ENCODE measurements at places on chromosomes 2 and 18. TPM values are rescaled to one million over a fixed set of nuclear protein-coding genes. Genes with fewer than 3 reads are reported as not detected.

ARHGEF33 gene
- total RNA-seq = 0.20 TPM

GRCh38 chr2:48398285-48399002 is 131.5 kb upstream of the STON1 start:
- peaks cover 4% of the 10 kb centered on the region for H3K4me1 ChIP-seq
- H3K27ac ChIP-seq = no peak overlapping the region
- H3K36me3 ChIP-seq = no peaks in the 10 kb centered on the region
- no peak for DNase-seq
- H3K27me3 ChIP-seq = no peaks in the 10 kb centered on the region

TRIM43 gene
- total RNA-seq = not detected

DNA sequence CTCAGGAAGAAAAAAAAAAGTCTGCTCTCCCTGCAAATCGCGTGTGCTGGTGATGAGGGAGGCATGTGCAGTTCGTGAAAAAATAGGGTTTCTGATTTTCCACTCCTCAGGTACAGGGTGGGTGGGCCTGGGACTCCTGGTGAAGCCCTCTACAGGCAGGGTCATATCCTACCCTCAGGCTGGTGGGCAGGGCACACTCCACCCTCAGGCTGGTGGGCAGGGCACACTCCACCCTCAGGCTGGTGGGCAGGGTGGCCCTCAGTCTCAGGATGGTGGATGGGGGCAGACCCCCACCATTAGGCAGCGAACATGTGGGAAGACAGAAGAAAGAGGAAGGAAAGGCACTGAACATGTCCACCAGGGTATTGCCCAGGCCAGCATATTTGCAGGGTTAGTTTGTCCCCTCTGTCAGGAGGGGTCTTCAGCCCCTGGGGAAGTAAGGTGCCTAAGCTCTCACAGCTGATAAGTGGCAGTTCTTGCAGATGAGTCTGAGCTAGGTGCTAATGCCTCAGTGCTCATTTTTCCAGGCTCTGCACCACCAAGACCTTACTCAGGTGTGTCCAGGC is 95.2 kb upstream of the RAB6C start:
- H3K27ac ChIP-seq = no peak overlapping the region
- H3K27me3 ChIP-seq = no peaks in the 10 kb centered on the region
- no peak overlapping the region for H3K4me3 ChIP-seq
- DNase-seq = no peak
- H3K4me1 ChIP-seq = no peaks in the 10 kb centered on the region

DNA sequence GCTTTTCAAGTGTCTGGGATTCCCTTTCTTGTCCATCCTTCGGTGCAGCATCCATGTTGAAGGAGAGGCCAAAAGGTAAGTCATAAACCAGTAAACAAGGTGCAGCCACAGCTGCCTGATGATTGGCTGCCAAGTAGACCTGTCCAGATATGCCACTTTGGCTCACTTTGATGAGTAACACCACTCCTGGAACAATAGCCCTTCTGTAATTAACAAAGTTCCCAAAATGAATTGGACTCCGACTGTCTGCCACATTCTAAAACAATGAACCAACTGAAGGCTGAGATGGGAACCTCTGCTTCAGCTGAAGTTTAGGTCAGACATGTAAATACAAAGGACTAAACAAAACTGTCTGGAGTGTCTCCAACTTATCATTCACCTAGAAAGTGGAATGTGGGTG is 82.2 kb upstream of the LGALSL start:
- H3K27ac ChIP-seq = no peak overlapping the region
- DNase-seq = no peak
- no peak overlapping the region for H3K4me3 ChIP-seq
- H3K36me3 ChIP-seq = no peaks in the 10 kb centered on the region
- H3K27me3 ChIP-seq = no peaks in the 10 kb centered on the region

- no peaks in the 10 kb centered on the region for H3K27me3 ChIP-seq
- H3K27ac ChIP-seq = no peak overlapping the region
Observed at GRCh38 chr2:20061476-20061875, 10.0 kb upstream of the LAPTM4A start.

DNA sequence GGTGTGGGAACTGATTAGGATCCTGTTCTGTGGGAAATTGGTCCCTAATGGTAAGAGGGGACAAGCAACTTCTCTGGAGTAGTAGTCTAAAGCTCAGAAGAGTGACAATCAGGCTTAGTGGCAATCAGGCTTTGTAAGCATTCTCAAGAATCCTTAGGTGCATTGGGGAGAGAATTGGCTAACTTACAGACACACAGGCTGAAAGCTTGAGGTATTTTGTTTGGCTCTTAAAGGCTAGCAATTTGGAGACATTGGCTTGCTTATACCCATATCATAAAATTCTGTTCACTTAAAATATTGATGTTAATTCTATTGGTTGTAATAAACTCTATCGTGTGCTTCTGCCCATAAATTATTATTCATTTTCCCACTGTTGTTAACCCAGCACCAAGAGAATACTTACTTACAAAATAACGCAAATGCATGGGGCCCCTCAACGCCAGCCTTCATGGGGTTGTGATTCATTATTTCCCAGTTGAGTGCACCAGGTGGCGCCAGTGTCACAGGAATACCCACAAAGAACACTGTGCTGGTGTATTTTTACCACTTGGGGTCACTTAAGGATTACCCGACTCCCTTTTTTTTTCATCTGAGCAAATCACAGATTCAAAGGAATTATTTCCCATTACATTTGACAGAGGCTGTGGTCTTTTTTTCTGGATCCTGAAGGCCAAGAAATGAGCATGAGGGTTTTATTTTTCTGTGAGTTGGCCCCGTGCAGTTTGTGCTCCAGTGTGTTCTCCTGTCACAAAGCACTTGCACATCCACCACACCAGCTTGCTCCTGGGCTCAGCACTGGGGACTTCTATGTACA is 45.5 kb downstream of the DDX1 start:
- H3K27ac ChIP-seq = no peak overlapping the region
- no peaks in the 10 kb centered on the region for H3K4me1 ChIP-seq
- H3K36me3 ChIP-seq = peaks cover 5% of the 10 kb centered on the region
- no peak overlapping the region for H3K4me3 ChIP-seq
- no peaks in the 10 kb centered on the region for H3K27me3 ChIP-seq
- DNase-seq = peak; percentile 62

GAL3ST2 gene
- not detected for total RNA-seq

GRCh38 chr2:120383631-120384340 is 37.9 kb downstream of the INHBB start:
- H3K4me1 ChIP-seq = no peaks in the 10 kb centered on the region
- H3K27me3 ChIP-seq = no peaks in the 10 kb centered on the region
- H3K4me3 ChIP-seq = no peak overlapping the region
- H3K36me3 ChIP-seq = no peaks in the 10 kb centered on the region
- DNase-seq = no peak
- H3K27ac ChIP-seq = no peak overlapping the region

DES gene
- not detected for total RNA-seq

RAB31 gene
- total RNA-seq = 44.6 TPM

GRCh38 chr2:188473306-188473705 is 181.6 kb downstream of the GULP1 start:
- H3K4me1 ChIP-seq = no peaks in the 10 kb centered on the region
- H3K27me3 ChIP-seq = no peaks in the 10 kb centered on the region
- H3K4me3 ChIP-seq = no peak overlapping the region
- no peak overlapping the region for H3K27ac ChIP-seq
- H3K36me3 ChIP-seq = no peaks in the 10 kb centered on the region

DNA sequence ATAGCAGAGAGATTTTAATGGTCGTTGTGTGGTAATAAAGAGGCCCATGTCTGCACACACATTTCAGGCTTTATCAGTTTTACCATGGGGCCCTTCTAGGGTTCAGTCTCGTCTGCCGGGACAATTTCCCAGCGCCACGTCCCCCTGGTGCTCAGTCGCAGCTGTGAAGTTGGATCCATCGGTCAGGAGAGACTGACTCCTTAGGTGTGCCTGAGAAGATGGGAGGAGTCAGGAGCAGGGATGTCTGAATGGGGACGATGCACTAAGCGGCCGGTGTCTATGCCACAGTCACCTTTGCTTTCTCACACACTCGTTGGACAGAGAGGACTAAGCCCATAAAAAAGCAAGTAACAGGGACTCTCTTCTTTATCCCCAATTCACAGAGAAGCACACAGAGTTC is 71.4 kb downstream of the TWIST2 start:
- H3K4me3 ChIP-seq = no peak overlapping the region
- H3K4me1 ChIP-seq = no peaks in the 10 kb centered on the region
- H3K27me3 ChIP-seq = no peaks in the 10 kb centered on the region
- DNase-seq = no peak
- H3K27ac ChIP-seq = no peak overlapping the region

GPR35 gene
- total RNA-seq = 1.8 TPM

DNA sequence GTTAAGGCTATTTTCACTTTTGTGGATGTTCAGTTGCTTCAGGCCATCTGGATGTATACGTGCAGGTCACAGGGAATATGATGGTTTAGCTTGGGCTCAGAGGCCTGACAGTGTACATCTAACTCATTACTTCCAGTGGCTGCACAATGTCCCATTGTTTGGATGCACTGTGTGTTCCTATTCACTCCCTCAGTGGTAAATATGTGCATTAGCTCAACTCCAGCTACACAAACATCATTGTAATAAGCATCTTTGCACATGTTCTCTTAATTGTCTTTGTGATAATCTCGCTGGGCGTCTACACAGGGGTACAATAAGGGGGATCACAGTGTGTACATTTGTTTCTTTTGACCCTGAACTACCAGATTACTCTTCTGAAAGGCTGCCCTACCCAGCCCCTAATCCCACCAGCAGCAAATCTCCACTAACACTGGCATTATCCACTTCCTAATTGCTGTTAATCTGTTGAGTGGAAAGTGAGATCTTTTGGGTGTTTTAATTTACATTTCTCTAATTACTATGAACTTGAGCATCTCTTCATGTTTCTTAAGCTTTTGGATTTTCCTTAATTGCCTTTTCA is 56.1 kb upstream of the POLE4 start:
- H3K36me3 ChIP-seq = no peaks in the 10 kb centered on the region
- H3K27me3 ChIP-seq = no peaks in the 10 kb centered on the region
- H3K27ac ChIP-seq = no peak overlapping the region
- no peak overlapping the region for H3K4me3 ChIP-seq
- DNase-seq = no peak

FAM237A gene
- not detected for total RNA-seq

GRCh38 chr2:231068525-231069222 is 12.0 kb downstream of the PSMD1 start:
- no peak overlapping the region for H3K27ac ChIP-seq
- no peak overlapping the region for H3K4me3 ChIP-seq
- no peaks in the 10 kb centered on the region for H3K4me1 ChIP-seq
- H3K27me3 ChIP-seq = no peaks in the 10 kb centered on the region

DNA sequence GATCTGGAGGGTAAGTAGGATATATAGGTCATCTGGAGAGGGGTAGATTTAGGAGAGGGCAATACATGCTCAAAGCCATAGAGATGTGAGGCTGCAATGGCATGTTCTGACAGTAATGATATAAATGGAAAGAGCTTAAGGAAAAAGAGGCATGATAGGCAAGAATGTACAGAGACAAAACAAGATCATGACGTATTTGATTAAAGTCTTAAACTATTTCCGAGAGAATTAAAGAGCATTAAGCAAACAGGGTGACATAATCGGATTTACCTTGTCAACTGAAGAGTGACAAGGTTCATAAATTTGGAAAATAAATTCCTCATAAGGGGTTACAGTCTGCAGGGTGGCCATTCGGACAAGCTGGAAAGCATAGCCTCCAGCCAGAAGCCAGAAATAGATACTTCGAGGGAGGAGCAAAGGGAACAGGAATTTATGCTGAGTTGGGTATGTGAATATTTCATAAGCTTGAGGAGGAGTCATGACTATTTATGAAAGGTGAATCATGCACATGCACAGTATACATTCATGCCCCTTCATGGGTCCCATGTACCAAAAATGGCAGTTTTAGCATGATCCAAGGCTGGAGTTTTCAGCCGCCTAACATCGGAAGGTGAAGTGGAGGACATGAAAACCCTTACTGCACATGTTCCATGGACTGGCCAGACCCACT is 396.2 kb upstream of the VWC2L start:
- no peak for DNase-seq
- no peak overlapping the region for H3K4me3 ChIP-seq
- H3K36me3 ChIP-seq = no peaks in the 10 kb centered on the region
- H3K27ac ChIP-seq = no peak overlapping the region
